ENCODE measurements at places on chromosomes 6 and 20. TPM values are rescaled to one million over a fixed set of nuclear protein-coding genes. Genes with fewer than 3 reads are reported as not detected.

Gene SLC22A7
- 0.31 TPM for total RNA-seq

Gene MANEA
- total RNA-seq = 12.4 TPM

Gene TOX2
- total RNA-seq = 14.5 TPM

Gene MOXD1
- 12.6 TPM for total RNA-seq

Gene NTSR1
- 1.8 TPM for total RNA-seq

Gene SUPT3H
- total RNA-seq = 26.5 TPM

Gene OR2B6
- total RNA-seq = not detected

Gene ATP9A
- total RNA-seq = 265 TPM

Gene ARMH2
- not detected for total RNA-seq

Gene AKAP7
- 24.0 TPM for total RNA-seq

Gene TCEA2
- 153 TPM for total RNA-seq

Gene SLC12A5
- 313 TPM for total RNA-seq

Gene ARMC12
- total RNA-seq = 0.65 TPM

Gene SSTR4
- 1.5 TPM for total RNA-seq

Gene SYNE1
- 319 TPM for total RNA-seq

Gene SCRT2
- 6.8 TPM for total RNA-seq

DNA sequence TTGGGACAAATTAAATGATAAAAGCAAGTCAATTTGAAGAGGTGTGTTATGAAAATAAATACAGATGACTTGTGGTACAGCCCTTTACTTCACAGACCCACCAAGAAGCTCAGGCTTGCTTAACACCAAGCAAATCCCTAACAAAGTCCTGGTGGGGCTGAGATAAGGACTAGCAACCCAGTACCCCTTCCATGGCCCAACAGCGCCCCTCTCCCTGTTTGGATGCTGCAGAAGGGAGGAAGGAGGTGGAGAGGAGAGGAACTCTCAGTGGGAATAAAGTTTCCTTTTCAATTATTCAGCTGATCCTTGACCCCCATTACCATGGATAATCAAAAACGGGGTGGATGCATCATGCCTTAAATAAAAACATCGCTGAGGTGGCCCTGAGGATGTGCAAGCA lies 4.5 kb upstream of the ZNF831 start:
- no peak for DNase-seq

GRCh38 chr6:134734312-134734869 lies 215.5 kb downstream of the ALDH8A1 start:
- no peak for DNase-seq

DNA sequence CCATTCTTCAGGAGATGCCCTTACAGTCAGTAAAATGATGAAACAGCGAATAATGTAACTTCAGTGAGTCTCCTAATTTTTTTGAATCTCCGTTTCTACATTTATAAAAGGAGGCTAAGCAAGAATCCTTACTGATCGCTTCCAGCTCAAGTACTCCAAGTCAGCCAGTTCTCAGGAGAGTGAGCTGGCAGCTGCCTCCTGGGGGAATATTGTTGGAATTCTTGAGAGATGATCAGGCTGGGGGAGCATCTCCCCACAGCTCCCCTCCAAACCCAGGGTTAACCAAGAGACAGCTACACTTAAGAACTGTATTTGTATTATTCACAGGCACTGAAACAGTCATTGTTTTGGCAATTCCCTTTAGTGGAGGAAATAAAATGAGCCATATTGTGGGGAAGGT lies 89.1 kb upstream of the PCSK2 start:
- DNase-seq = no peak

GRCh38 chr6:71558974-71559373 lies 270.4 kb downstream of the OGFRL1 start:
- no peak for DNase-seq

- no peak for DNase-seq
Observed at GRCh38 chr20:33532753-33533459, 43.0 kb downstream of the CBFA2T2 start.

DNA sequence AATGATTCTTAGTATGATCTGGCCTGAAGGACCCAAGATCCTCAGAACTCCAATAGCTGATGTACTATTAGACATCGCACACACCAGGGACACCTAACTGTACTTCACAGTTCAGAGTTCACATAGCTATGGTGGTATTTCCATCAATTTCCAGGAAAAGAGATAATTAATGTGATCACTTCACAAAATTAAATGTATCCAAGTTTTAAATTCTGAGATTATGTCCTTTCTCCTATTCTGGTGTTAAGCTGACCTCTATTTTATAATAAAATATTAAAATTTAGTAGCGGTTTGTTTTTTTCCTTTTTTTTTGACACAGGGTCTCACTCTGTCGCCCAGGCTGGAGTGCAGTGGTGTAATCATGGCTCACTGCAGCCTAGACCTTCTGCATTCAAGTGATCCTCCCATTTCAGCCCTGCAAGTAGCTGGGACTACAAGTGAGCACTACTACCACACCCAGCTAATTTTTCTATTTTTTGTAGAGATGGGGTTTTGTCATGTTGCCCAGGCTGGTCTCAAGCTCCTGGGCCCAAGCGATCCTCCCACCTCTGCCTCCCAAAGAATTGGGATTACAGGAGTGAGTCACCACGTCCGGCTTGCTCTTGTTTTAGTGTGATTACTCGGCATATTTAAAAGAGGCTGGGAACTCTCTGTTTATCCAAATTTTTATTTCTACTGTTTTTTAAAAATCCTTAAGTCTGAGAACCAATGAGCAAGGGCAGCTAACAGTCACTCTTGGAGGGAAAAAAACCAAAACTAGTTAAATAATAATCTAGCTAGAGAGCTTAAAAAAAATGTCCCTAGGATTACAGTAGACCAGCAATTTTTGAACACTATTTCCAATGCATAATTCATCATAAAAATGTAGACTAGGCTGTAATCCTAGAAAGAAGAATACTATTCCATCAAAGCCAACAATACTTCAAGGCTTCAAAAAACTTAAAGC lies 16.0 kb downstream of the KIF13A start:
- no peak for DNase-seq

DNA sequence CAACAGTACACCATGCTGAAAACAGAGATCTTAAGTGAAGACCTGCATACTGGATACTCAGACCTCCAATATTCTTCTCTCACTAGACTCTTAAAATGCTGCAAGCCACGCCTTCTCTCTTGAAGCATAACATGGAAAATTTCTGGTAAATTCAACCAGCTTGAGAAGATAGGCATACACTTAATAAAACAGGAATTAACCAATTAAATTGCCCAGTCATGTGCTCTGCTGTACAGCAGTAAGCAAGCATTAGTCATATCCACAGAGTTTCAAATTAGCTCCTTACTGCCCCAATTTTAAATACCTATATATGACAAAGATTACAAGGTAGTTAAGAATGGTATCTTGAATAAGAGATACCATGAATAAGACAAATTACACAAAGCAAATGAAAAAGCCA lies 53.8 kb downstream of the C6orf58 start:
- DNase-seq = no peak

DNA sequence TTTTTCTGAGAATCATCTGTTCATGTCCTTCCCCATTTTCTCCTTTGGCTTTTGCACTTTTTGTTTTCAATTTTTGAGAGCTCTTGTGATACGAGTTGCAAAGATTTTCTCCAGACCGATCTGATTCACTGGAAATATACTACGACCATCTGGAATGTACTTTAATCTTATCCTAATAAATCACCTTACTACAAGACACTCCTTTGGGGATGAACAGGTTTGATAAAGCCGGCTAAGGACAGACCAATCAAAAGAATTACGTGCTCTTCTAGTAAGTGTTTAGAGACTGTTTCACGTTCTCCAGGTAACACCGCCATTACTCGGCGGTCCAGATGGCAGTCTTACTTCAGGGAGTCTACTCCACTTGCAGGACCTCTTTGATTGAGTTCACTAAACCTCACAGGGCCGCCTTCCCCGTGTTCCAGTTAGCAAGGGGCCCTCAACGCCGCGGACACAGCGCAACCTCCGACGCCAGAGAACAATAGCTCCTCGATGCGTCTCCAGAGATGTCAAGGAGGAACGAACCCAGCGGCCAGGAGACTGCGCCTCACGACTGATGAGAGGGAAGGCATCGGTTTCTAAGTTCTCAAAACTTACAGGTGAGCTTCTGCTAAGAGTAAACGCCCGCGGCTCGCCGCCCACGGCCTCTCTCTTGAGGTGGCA lies 920 bp upstream of the WTAP start:
- DNase-seq = no peak

DNA sequence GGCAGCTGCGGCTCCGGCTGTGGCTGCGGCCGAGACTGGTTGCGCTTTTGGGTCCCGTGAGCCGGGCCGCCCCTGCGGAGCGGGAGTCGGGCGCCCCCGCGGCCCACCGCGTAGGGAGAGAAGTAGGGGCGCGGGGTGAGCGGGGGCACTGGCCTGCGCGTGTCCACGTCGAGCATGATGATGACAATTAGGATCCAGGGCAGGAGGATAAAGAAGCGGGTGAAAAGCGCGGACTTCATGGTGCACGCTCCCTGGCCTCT lies 739 bp downstream of the B3GAT2 start:
- DNase-seq = no peak

DNA sequence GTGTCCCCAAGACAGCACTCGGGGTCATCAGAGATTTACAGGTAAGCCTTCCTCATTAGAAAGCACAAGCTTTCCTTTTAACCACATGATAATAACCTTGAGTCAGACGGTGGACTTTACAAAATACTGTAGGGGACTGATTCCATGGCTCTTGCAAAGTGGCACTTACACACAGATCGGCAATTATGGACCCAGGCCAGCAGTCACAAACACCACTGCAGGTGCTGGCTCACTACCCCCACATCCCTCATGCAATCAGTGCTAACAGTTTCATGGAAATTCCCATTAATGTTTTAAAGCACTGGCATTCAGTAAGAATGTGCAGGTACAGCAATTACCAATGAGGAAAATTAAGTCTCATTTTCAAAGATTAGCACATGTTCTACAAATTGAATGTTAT lies 516.5 kb downstream of the PRKN start:
- no peak for DNase-seq

GRCh38 chr6:41693281-41694240 lies 41.8 kb downstream of the TFEB start:
- DNase-seq = peak; percentile 96

- no peak for DNase-seq
Observed at GRCh38 chr6:112749673-112750072, 402.5 kb downstream of the RFPL4B start.

- DNase-seq = no peak
Observed at GRCh38 chr6:166724576-166724975, 97.5 kb upstream of the RPS6KA2 start.

GRCh38 chr6:148389086-148389485 lies 46.4 kb downstream of the SASH1 start:
- DNase-seq = no peak

DNA sequence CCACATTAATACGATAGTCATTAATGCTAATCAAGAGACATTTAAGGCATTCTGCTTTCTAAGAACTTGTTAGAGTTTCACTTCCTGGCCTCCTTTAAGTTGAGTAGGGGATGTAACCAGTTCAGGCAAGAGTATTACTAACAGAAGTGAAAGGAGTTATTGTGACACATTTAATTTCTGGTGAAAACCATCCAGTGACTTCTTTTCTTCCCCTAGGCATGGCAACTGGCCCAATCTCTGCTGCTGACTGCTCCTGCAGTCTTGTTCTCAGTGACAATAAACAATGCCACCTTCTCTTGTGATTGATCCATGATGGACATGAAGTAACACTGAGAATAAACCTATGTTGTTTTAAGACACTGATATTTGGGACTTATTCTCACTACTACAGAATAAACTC lies 130.9 kb upstream of the DEFB112 start:
- no peak for DNase-seq

DNA sequence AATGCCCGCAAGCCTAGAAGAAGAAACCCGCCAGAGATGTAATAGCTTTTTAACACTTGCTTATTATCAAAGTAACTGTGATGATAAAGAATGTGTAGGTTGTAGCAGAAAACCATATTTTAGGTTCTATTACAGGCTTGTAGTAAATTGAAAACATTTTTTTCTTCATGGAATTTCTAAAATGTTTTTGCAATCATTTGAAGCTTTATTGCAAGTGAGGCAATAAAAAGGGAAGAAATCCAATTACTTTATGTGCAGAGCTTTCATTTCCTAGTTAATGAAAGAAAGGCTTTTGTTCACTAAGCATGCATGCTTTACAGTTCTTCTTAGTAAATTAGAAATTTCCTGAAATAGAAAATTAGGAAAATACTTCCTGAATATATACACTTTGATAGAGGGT lies 135.1 kb downstream of the B3GAT2 start:
- DNase-seq = no peak

DNA sequence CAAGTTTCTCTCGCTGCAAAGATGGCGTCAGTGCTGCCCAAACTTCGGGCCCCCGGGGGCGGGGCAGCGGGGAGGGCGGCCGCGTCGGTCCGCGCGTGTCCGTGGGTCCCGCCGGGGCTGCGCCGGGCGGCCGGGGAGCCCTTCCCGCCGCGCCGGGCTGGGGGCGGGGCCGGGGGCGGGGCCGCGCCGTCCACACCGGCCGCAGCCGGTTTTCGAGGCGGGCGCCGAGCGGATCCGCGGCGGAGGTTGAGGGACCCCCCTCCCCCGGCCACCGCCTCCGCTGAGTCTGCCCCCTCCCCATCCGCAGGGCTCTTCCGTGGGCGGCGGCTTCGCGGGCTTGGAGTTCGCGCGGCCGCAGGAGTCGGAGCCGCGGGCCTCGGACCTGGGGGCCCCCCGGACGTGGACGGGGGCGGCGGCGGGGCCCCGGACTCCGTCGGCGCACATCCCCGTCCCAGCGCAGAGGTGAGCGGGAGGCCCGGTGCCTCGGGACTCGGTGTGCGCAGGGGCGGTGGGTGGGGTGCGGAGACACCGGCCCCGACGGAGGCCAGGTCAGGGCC lies 572 bp downstream of the SLC2A4RG start:
- no peak for DNase-seq

GRCh38 chr20:35490736-35491181 lies 35.4 kb downstream of the CEP250 start:
- DNase-seq = no peak

DNA sequence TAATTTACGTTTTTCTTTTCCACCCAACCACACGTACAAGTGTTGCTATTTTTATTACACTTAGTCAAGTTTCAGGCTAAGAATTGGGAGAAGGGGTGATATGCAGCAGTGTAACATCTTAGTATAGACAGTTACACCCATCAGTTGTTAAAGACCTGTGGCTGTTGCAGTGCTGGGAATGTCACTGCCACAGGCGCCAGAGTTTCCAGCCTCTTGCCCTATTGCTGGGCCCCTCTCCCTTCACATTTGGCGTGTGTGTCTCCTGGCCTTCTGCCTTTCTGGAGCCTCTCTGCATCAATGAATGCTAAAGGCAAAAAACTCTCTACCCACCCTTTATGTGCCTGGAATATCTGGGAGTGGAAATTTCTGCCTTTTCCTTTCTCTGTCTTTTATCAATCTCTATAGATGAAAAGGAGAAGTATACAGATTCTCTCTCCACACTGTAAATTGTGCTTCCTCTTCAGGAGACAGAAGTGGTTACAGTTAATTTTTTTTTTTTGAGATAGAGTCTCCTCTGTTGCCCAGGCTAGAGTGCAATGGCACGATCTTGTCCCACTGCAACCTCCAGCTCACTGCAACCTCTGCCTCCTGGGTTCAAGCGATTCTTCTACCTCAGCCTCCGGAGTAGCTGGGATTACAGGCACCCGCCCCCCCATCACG lies 73.0 kb downstream of the TIAM2 start:
- DNase-seq = no peak

GRCh38 chr6:4322846-4323309 lies 187.5 kb upstream of the ECI2 start:
- DNase-seq = no peak

- no peak for DNase-seq
Observed at GRCh38 chr6:131130554-131130940, 4.7 kb upstream of the AKAP7 start.

All from dorsolateral prefrontal cortex (tissue), 122 donors.